ENCODE measurements at places on chromosomes 11 and 22.

DNA sequence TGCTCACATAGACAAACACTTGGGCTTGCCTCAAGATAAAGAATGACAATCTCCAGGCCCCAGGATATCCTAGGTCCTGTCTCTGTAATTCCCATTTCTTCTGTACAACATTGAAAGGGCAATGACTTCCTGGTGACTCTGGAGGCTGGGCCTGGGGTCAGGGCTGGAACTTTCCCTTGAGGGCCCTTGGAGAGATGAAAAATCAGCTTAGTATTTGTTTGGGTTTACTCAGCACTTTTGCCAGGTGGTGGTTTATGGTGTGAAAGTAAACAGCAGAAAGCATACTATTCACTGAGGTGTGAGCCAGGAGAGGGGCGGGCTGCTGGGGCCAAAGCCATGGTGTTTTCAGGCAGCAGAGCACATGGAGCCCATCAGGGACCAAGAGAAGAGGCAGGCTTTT, 214.7 kb upstream of the NARS2 start:
- DNase-seq, result no peak

DNA sequence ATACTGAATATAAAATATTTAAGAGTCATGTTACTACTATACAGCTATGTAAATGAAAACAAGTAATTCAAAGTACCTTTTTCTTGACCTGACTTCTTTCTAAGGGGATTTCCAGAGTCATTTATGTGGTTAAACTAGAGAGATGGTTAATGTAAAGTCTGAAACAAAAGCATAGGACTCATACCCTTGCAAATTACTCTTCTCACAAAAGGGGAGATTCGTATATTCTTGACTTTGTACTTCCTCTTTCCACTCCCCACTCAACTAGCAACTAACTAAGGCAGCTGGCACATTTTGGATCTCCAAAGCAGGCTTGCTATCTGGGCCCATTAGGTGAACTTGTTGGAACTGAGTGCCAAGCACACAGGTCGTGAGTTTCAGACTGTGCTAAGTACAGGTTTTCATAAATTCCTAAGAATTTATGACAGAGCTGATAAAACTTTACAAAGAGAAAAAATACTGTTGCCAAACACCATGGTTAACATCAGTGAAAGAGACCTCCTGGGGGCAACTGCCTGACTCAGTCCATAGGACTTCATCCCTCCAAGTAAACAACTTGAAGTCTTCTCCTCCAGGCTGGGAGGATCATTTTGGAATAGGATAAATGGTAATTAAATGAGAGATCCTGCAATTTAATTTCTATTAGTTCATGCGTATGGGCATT, 77.0 kb upstream of the DDI1 start:
- DNase-seq, result peak; percentile 71

DNA sequence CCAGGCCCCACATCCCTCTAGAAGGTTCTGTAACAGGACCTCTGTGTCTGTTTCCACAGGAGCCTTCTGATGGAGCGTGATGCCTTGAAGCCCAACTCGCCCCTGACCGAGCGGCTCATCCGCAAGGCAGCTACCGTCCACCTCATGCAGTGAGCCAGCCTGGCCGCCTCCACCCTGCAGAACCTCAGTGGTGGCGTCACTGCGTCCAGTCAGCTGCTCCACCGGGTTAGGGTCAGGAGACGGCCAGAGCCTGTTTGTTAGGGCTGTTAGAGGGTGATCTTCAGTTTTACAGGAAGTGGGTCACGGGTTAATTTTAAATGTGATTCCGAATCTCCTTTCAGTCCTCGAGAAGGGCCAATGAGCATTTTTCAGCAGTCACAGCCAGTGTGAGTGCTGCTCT, 3.9 kb upstream of the GTSE1 start:
- no peak for DNase-seq

- no peak for DNase-seq
These were observed 53.6 kb downstream of the FZD4 start for GRCh38 chr11:86901599-86901998.

GRCh38 chr22:39718921-39719475, 148.4 kb downstream of the CACNA1I start:
- no peak for DNase-seq
